ENCODE measurements at places on chromosomes 3 and 15. TPM values are rescaled to one million over a fixed set of nuclear protein-coding genes. Genes with fewer than 3 reads are reported as not detected.

GRCh38 chr15:58473724-58474123, 41.9 kb downstream of the LIPC start:
- no peak for DNase-seq

DNA sequence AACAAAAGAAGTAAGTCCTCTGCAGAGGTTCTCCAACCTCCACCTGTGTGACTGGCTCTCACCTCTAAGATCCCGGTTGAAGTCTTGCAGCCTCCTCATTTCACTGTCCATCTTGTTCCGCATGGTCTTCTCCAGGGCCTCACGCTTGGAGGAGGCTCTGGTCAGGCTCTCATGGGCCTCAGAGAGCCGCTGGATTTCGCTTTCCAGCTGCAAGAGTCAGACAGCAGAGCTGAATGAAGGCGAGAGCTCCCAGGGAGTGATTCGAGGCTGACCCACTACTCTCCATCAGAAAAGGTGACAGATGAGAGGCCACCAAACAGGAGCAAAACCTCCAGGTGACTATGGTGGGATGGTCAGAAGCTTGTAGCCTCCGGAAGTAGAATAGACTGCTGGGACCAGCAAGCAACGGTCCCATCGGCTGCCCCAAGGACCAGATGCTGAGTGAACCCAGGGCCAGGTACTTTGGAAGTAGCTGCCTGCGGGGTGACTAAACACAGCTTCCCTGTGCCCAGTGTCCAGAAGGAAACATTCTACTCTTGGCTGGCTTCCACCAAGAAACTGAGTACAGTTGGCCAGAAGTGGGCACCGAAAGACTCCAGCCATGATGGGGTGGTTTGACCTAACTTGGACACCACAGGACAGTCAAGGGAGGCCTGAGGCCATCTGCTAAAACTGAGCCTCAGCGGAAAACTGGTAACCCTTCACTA, 7.9 kb downstream of the AMOTL2 start:
- no peak for DNase-seq

DNA sequence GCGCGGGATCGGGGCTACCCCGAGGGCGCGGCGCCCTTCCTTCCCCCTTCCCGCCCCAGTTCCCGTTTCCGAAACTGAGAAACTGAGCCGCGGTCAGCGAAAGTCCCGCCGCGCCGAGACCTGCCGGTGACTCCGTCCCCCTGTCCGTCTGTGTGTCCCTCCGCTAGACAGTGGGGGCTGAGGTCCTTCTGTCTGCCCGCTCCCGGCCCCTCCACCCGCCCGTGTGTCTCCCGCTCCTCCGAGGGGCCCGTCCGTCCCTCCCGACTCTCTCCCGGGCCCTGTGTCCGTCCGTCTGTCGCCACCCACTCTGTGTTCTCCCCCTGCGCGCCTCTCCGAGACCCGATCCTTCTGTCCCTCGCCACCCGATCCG, 426 bp downstream of the PRKCD start:
- DNase-seq, result no peak

GRCh38 chr3:169337500-169338078, 325.9 kb downstream of the MECOM start:
- no peak for DNase-seq

DNA sequence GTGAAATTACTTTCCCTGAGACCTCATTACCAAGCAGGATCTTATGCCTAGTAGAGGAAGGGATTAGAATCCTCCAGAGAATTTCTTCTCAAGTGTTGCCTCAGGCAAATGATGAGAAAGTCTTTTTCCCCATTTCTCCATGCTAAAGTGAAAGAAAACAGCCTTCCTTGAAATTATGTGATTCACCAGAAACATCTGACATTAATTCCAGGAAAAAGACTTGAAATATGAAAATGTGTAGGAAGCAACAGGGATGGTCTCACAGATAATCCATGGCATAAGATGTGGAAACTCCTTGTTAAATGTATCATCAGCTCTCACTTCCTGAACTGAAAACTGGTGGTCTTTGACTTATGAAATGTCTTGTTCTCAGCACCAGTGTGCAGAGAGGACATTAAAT, 17.9 kb upstream of the ABI3BP start:
- DNase-seq, result no peak

GRCh38 chr15:76206325-76206976, 104.8 kb downstream of the ETFA start:
- peak; percentile 26 for DNase-seq

DNA sequence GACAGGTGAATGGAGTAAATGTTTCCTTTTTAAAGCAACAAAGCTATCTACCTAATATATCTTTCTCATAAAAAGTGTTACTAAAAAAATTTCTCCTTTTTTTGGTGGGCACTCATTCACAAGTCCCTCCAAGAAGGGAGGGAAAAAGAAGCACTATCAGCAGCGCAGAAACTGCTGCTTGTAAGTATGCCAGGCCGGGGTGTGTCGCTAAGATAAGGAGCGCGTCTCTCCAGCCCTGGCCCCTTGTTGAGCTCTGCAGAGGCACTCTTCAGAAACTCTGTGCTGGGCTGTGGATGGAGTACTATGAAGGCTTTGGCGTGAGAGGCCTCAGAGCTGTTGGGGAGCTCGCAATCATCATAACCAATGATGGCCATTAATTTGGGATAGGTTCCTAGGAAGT, 49.1 kb downstream of the ZDHHC3 start:
- no peak for DNase-seq

DNA sequence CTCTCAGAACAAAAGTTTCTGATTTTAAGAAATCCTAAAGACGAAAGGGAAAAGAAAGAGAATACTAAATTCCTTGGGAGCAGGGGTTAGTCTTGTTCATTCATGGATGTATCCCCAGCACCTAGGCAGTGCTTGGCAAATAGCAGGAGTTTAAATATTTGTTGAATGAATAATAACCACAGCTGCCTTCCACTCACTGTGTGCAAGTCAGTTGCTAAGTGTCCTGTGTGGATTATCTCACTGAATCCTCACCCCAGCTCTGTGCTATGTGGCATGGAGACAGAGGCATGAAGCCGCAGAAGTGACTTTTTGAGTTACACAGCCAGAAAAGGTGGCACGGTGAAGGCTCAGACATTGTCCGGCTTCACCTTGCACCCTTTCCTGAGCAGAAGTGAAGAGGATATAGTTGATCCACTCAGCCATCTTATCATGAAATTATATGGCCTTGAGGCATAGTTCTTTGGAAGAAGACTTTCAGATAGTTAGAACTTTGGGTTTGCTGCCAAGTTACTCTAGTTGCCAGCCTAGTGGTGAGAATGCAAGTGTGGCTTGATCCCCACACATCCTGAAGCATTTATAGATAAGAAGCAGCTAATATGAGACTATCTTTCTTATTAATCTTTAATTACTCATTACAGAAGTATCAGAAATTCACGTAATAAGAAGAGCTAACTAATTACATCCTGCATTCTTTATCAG, 355.5 kb downstream of the LRTM1 start:
- no peak for DNase-seq

DNA sequence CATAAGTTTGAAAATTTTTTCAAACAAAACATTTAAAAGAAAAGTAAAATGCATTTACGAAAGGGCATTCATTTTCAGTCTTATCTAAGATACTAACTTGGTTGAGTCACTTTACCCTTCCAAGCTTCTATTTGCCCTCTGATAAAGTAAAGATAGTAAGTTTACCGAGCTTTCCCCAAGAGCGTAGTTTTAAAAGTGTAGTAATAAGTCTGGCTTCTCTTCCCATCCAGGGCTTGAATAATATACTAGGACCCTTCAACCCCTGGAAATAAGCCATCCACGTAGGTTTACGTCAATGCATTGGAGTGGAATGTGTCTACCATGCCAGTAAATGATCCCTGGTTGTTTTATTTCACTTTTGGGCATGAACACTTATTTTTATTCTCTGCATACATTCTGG, 608.3 kb downstream of the NTRK3 start:
- DNase-seq, result no peak

DNA sequence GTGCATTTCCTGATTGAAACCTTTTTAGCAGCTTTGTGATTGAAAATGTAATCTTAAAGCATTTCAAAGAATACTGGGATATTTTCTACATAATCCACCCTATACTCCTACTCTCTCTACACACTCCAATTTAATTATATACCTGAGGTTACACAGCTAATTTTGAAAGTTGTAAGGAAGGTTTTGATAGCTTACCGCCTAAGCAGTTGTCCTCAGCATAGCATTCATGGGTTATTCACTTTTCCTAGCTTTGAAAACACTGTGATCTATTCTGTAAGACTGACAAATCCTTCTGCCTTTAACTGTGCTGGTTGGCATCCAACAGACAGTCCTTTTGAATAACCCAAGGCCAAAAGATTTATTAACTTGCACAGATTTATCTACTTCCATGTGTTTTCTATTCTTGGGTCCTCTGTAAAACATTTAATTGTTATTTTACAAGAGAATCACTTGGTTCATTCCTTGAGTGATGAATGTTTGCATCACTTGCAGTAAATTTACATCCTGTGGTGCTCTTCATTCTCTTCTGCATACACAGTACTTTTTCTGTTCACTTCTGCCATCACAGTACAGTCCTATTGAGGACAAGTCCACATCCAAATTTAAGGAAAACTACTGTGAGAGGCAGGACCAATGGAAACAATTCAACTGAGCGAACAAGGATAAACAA, 44.8 kb downstream of the SERPINI1 start:
- DNase-seq, result peak; percentile 4

DNA sequence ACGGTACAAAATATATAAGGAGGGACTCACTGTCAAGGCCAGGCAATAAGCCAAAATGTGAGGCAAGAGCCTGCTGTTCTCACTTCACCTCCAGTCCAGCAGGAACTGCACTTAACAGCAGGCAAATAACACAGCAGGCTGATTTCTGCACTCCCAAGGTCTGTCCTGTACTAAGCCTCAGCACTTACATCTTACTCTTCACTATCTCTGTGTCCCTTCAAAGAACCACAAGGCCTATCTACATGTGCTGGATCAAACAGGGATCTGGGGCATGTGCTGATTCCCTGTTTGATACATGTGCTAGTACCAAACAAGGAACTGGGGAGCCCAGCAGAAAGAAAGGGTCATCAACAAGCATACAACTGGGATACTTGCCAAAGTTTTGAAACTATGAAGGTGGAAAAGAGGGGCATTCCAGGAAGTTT, 22.2 kb downstream of the UACA start:
- DNase-seq, result peak; percentile 26

DNA sequence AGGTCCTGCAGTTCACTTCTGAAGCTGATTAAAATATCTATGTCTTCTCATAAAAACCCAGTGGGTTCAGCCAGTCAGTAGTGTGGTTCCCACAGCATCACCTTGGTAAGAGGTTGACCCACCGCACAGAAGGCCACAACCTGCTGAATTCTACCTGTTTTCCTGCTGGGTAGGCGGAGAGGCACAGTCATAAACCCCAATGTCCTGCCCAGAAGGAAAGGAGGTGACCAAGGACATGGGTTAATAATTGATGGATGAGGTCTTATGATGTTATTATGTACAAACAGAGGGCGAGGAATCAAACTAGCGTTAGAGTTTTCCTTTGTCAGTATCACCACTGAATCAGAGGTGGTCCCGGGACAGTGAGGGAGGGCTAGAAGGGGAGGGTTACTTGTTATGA, 27.8 kb downstream of the CA12 start:
- no peak for DNase-seq

GRCh38 chr3:177802151-177802900, 605.0 kb upstream of the TBL1XR1 start:
- DNase-seq, result no peak

DNA sequence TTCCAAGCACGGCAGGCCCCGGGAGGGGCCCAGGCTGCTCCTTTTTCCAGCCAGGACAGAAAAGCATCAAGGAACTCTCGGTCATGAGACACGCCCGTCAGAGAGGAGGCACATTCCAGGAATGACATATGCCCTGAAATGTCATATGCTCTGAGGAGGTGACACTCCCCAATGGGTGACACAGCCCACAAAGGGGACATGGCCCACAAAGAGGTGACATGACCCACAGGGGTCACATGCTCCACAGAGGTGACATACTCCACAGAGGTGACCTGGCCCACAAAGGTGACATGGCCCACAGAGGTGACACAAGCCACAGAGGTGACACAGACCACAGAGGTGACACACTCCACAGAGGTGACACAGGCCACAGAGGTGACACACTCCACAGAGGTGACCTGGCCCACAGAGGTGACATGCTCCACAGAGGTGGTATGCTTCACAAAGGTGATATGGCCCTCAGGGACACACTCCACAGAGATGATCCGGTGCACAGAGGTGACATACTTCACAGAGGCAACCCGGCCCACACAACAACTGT, 79.2 kb downstream of the ABHD5 start:
- DNase-seq, result no peak

GRCh38 chr3:151675858-151676615, 57.7 kb upstream of the AADACL2 start:
- no peak for DNase-seq

DNA sequence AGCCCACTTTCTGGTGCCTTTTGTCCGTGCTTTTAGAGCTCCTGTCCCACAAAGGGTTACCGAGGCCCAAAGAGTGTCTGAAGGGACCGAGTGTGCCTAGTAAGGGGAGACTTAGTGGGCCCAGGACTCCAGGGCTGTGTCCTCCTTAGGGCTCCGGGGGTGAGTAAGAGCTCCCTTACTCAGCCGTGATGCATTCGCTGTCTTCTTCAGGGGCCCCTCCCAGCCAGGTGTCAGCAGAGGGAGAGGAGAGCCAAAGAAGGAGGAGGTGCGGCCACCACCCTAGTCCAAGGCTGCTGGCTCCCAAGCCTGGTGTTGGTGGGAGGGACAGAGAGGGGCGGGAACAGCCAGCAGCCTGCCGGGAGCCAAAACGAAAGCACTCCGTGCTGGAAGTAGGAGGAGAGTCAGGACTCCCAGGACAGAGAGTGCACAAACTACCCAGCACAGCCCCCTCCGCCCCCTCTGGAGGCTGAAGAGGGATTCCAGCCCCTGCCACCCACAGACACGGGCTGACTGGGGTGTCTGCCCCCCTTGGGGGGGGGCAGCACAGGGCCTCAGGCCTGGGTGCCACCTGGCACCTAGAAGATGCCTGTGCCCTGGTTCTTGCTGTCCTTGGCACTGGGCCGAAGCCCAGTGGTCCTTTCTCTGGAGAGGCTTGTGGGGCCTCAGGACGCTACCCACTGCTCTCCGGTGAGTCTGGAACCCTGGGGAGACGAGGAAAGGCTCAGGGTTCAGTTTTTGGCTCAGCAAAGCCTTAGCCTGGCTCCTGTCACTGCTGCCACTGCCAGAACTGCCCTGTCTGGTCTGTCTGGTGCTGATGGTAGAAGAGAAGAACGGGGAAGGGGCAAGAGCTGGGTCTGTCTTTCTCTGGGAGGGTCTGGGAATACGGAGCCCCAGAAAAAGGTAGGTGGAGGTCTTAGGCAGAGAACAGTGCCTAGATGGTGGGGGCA, at the start of gene IL17RC:
Gene IL17RC, plus strand, starts transcription at position 365 of the 947 bp plus-strand sequence. Its CDS starts 218 bp downstream, at position 583.
- peak; percentile 81 for DNase-seq

DNAH12 gene
- total RNA-seq, result not detected

HYKK gene
- total RNA-seq, result 6.6 TPM

FSTL1 gene
- 69.2 TPM for total RNA-seq

TMEM44 gene
- total RNA-seq, result 6.0 TPM

NECTIN3 gene
- 41.3 TPM for total RNA-seq

CHL1 gene
- total RNA-seq, result 106 TPM

SPSB4 gene
- 0.08 TPM for total RNA-seq
